ENCODE measurements at places on chromosomes 5 and 9.
A peak's percentile ranks its signal among the peaks of the same experiment; 100 is the strongest.

DNA sequence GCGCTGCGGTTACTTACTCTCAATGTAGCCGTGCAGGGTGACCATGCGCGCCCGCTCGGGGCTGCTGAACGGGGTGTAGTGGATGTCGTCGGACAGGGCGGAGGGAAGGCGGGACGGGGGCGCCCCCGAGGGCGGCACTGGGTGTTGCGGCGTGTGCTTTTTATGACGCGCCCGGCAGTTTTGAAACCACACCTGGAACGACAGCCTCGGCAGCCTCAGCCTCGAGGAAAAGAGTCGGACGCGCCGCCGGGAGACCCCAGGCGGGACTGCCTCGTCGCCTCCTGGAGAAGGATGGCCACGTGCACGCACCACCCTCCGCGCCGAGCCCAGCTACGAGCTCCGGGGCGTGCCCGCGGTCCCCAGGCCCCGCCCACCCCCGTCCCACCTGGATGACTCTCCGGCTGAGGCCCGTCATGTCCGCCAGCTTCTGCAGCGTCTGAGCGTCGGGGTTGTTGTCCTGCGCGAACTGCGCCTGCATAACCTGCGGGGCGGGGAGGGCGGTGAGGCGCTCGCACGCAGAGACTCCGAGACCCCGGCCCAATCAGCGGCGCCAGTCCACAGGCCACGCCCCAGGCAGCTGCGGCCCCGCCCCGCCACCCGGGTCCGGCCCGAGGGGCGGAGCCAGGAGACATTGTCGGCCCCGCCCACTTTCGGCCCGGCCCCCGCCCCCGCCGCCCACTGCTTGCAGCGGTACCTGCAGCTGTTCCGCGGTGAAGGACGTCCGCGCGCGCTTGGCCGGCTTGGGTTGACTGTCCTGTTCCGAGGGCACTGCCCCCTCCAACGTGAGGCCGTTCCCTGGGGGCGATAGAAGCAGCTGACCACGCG, 15.0 kb downstream of the LHX6 start:
- peak; percentile 44 for DNase-seq

DNA sequence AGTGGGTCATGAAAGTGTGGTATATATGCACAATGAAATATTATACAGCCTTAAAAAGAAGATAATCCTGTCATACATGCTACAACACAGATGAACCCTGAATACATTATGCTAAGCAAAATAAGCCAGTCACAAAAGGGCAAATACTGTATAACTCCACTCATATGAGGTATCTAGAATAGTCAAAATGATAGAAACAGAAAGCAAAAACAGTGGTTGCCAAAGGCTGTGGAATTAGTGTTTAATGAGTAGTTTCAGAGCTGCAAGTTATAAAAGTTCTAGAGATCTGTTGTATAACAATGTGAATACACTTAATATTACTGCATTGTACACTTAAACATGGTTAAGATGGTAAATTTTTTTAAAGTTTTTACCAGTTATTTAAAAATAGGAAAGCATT, 135.0 kb downstream of the OXCT1 start:
- no peak for DNase-seq

DNA sequence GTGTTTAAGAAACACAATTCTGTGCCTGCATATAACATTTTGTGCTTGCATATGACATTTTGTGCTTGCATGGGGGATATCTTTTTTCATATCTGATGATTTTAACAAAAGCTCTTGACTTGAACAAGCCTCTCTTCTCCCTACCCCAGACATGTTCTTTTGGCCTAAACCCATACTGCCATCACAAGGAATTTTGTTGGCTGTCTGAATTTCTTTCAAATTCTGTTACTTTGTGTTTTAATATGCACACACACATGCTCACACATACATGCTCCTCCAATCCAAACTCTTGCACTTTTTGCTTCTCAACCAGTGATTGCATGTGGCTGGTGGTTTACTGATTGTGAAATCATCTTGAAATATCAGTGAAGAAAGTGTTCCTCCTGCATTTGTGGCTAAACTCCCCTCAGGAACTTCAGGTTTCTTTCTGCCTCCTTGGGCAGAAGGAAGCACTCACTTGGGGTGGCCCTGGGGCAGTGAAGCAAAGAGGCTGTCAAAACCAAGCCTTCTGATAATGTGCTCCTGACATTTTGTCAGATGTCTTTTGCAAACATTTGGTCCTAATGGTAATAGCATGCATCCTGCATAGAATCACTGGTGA, 377.2 kb upstream of the KLF4 start:
- DNase-seq, result no peak

- DNase-seq, result peak; percentile 16
These were observed 752 bp downstream of the TSTD2 start for GRCh38 chr9:97632248-97632984.

- no peak for DNase-seq
These were observed 22.8 kb upstream of the ZNF131 start for GRCh38 chr5:43097701-43098449.

DNA sequence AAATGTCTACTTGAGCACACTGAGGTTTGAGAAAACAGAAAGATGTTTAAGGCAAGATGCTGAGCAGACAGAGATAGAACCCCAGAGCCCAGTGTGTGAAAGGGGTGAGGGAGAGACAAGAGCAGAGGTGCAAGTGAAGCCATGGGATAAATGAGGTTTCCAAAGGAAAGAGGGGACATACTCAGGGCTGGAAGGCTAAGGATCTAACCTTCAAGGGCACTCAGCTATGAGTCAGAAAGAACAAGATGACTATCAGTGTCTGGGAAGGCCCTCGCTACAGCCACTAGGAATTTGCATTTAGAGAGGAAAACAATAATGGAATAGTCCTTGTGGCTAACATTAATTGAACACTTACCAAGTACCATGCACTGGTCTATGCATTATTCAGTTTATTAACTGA, 113.7 kb downstream of the HTR4 start:
- DNase-seq, result no peak

DNA sequence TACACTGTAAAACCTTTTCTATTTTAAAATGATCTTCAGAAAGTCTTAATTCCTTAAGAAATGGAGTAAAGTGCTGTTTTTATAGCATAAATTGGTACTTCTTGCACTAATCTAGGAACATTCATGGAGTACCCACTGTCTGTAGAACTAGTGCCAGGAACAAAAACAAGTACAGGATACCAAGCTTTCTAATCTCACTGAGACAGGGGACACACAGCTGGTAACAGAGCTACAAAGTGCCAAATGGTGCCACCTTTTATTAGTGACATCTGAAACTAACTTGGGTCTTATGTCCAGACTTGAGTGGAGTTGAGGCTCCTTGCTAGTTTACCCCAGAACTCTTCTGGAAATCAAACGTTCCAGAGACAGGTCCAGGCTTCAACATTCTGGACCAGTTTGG, 57.9 kb downstream of the RNF130 start:
- DNase-seq, result no peak

- no peak for DNase-seq
These were observed 40.6 kb upstream of the DMRTA1 start for GRCh38 chr9:22405869-22406659.

GRCh38 chr5:39698838-39699560, 274.2 kb upstream of the DAB2 start:
- no peak for DNase-seq

- no peak for DNase-seq
These were observed 77.0 kb upstream of the DAP start for GRCh38 chr5:10838038-10838437.

DNA sequence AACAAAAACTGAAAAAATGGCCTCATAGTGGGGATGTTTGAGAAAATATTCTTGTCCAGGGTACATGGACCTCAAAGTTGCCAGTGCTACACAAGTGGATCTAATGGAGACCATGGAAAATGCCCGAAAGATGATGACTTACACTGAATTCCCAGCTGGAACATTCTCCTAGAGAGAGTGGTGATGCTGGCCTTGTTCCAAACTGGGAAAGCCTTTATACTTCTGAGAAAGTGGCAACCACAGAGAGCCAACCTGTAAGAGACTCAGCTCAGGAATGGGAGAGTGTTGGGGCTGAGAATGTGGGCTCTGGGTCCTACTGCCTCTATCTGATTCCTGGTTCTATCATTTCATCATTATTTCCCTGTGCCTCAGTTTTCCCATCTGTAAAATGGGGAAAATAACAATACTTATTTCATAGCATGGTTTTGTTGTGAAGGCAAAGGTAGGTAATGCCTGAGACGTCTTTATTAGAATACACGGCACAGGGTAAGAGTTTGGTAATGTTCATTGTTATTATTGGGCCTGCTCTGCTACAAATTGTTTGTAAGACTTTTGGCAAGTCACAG, 229.0 kb upstream of the PANK3 start:
- no peak for DNase-seq

DNA sequence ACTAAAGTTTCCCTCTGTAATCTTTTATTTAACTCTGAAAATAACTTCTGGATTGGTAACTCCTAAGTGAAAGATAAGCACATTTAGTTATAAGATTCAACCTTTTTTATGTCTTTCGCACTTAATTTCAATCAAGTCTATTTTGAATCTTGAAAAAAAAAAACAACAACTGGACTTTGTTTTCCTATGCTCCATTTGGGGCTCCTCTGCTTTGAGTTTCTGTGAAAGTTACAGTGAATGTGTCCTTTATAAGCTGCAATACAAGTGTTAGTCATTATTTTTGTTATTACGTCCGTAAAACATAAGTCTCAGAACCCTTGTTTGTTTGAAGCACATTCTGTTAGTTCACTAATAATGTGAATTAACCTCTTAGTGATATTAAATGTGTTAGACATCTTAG, 276.8 kb downstream of the ADAMTS6 start:
- no peak for DNase-seq

- peak; percentile 24 for DNase-seq
These were observed 73.8 kb upstream of the ITGA2 start for GRCh38 chr5:52915176-52915875.

- DNase-seq, result no peak
These were observed 117.9 kb downstream of the INSYN2B start for GRCh38 chr5:169862391-169862811.

Measured in stimulated activated CD4-positive, alpha-beta T cell treated with anti-CD3 and anti-CD28 coated beads, Interleukin-4, amount 100 ng/mL, for 4 hours (primary cell).